NCI-H1930 (cell line): ENCODE measurements at places on chromosomes 5 and 9.

DNA sequence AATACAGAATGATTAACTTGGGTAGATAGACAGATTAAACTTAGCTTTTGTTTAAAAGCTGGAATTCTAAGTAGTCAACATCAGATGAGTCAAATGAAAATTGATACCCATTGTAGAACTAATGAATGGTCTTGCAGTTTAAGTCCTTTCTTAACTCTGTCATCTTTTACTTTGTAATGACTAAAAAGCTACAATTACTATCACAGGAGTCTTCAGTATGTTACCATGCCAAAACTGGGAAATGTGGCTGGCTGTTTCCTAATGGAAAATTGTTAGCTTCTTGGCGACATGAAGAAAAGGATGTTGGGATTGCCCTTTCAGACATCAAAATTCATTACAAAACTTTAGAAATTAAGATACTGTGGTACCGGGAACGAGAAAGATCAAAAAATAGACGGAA is 20.2 kb upstream of the ANXA1 start:
- no peak for DNase-seq

DNA sequence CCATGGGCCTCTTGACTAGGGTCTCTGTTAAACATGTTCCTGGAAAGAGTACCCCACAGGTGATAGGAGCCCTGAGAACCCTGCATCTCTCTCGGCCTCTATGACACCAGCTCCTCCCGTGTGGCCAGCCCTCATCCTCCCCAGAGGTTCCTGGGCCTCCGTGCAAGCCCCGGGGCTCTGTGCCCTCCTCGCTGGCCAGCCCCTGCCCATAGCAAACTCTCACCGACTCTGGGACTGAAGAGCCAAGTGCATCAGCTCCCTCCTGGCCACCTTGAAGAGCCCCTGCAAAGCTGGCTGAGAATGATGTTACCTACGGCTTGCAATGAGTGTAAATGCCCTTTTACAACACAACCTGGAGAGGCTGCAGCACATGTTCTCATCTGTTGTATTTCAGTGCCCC is 224.4 kb downstream of the ROR2 start:
- DNase-seq, result no peak

DNA sequence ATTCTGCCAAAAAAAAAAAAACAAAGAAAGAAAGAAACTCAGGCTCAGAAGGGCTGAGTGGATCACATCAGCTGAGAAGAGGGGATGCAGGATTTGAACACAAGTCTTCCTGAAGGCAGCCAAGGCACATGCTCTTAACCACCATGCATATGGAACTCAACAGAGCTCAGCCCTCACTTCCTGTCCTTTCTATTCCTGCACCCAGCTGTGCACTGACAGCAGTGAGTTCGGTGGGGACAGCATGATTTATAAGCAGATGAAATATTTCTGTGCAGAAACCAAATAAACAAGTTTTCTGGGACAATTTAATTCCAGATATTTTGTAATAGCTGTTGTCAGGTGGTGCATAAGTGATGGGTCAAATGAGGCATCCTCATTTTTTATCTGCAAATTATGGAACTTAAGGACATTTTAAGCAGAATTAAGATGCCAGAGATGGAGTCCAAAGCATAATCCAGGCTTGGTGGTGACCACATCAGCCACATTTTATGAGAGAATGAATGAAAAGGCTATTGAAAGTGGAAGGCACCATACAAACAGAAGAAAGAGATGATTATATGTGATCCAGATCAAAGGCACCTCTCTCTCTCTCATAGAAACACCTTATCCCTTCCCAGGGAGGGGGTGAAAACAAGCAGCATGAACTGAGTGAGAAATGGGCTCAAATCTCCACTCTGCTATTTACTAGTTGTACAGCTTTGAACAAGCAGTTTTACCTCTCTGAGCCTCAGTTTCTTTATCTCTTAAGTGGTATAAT is 303.6 kb upstream of the MSX2 start:
- no peak for DNase-seq

GRCh38 chr5:10704949-10705621 is 55.9 kb downstream of the DAP start:
- no peak for DNase-seq

DNA sequence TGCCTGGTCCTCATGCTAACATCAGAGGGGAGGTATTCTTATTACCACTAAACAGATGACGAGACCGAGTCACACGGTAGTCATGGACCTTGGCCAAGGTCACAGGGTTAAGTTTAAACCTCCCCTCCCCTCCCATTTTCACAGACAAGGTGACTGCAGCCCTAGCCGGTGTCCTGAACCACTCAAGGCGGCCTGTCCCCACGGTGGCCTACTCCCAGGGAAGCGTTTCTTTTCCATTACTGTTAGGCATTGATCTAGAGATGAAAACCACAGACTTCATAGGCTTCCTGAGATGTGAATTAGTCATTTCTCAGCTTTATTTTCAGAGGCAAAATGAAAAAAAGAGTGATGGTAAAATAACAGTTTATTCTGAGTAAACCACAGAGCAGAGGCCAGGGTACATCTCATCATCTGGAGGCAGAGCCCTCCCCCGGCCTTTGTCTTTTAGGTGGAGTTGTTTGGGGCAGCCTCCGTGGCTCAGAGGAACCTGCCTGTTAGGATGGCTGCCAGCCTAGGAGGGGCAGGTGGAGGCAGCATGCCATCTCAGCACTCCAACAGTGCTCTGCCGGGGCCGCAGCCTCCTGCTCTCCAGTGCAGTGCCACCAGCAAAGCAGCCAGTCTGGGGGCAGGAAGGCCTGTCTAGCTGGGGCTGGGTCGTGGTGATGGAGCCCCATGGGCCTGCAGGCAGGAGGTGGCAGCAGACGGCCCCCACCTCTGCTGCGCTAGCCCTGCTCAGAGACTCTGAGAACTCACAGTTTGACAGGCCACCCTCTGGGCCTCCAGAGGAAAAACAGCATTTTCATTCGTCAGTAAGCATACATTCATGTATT is 71.2 kb downstream of the RAPGEF1 start:
- no peak for DNase-seq

- DNase-seq, result no peak
These were observed 28.7 kb downstream of the CDKN2A start for GRCh38 chr9:21965401-21965951.

- DNase-seq, result no peak
These were observed 387.1 kb downstream of the PDE4D start for GRCh38 chr5:59506285-59506877.

DNA sequence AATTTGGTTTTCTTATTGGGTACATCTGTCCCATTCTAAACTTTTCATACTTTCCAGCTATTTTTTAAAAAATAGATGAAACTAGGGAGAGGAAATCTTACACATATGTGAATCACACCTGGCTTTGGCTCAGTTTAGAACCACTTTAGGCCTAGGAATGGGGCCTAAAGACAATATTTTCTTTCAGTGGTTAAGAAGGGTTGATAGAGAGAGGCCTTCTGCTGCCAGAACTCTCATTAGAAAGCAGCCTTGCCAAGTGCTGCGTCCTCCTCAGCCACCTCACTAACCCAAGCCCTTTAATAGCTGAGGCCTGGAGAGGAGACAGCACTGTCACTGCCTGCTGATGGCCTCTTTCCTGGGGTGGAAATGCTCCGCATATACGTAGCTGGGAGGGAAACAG is 167.5 kb downstream of the SAXO1 start:
- DNase-seq, result no peak

GRCh38 chr9:79571309-79572031 is at the start of gene TLE4:
Gene TLE4 (plus strand): TSS chr9:79571965. CDS start chr9:79572791, 826 bp downstream.
- DNase-seq, result peak; percentile 99

DNA sequence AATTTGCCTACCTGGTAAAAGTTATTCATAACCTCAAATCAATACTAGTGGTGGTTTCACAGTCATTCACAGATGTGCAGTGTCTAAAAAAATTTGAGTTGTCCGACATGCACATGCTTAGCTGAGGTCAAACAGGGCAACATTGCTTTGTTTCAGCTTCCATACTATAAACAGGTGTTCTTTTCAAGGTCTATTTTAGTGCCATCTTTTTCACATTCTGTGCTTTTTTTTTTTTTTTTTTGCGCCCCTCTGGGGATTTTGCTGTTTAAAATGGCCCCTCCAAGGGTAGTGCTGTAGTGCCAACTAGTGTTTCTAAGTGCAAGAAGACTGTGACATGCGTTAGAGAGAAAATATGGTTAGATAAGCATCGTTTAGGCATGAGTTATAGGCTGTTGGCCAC is 14.5 kb downstream of the PHAX start:
- no peak for DNase-seq

DNA sequence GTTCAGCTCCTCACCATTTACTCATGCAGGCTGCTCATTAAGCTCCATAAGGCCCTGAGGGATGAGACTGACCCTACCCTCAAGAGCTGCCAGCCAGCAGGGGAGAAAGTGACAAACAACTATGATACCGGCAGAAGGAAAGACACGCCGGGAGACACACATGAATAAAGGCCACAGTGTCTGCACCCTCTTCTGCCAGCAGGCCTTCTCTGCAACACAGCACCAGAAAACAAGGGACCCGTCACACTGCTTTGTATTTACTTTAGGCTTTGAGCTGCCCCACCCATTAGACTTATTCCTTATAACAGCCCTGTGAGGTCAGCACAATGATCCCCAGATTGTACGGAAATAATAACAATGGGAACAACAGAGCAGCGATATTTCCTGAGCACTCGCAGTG is 7.2 kb downstream of the GABBR2 start:
- no peak for DNase-seq

DNA sequence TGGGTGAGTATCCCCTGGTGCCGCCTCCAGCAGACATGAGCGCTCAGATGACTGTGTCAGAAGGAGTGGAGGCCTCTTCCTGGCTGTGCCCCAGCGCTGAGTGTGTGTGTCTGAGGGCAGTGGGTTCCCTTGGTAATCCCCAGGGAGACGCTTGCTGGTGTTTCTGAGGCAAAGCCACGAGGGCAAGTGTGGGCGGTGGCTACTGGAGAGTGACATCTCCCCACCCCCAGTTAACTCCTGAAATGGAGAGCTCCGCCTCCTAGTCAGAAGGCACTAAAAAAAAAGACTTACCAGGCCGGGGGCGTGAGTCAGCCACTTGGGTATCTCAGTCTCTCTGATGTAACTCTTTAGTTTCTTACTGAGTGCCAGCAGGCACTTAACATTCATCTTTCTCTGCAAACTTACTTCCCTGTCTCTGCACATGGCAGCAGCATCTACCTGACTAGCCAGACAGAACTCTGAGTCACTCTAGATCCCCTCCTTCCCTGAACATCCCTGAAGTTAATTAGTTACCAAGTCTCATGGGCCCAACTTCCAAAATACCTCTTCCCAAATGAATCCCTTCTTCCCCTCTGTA is 19.3 kb downstream of the ORM2 start:
- no peak for DNase-seq

DNA sequence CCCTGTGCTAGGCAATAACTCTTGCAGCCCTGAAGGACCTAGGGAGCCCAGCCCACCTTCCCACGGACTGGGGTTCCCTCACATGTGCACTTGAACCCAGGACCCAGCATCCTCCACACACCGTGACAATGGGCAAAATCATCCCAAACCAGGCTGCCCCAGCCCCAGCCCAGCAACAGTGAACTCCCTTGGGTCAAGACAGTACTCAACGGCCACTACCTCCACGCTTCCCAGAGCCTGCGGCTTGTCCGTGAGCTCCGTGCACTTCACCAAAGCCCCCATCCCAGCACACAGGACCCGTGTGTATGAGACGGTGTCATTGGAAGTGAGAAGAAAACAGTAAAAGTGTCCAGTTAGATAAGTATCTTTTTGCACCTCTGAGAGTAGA is 55.8 kb downstream of the IPPK start:
- no peak for DNase-seq

DNA sequence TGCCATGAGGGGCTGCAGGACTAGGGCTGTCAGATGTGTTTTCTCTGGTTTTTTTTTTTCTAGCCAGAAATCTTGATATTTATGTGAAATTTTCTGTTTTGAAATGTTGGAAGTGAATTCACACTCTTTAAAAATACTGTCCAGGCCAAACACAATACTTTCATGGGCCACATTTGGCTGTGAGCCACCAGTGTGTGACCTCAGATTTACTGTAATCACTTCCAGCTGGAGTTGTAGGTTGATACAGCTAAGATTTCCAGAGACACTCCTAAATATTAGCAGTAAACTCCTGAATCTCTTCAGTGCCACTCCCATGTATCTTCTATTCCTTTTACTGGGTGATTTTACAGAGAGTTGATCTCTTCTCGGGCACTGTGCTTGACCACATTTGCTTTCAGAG is 92.2 kb upstream of the CKMT2 start:
- DNase-seq, result no peak

GRCh38 chr9:74557571-74557970 is 60.4 kb downstream of the RORB start:
- DNase-seq, result no peak

- no peak for DNase-seq
These were observed 11.4 kb upstream of the LECT2 start for GRCh38 chr5:135966165-135966564.

- DNase-seq, result no peak
These were observed 11.1 kb upstream of the MED27 start for GRCh38 chr9:132090771-132091170.

DNA sequence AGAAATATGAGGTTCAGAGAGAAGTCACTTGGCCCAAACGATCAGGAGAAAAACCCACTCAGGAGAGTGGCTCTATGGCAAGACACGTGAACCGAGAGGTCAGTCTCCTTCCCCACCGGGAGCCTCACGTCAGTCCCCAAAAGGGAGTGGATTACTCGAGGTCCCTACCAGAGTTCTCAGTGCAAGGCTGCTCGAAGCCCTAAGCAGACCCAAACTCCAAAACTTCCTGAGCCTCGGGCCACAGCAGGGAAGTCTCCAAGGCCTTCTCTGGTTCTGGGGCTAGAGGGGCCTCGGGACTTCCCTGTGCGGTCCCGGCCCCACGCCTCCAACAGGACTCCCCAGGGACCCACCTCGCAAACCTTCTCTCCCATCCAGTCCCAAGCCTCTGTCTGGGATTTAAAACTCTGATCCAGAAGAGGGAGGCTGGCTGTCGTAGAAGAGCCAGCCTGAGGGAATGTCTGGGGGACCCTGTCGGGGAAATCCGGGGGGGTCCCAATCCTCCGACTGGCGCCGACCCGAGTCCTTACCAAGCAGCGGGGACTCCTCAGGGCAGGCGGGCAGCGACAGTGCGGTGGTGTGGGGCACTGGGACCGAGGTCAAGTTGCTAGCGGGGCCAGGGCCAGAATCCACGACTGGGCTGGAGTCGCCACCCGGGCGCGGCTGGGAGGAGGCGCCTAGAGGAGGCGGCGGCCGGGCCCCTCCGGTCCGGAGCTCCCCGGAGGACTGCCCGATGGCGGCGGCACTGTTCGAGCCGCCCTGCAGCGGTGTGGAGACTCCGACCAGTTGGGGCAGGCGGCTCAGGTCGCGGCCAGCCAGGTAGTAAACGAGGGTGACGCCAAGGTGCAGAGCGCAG is 679 bp downstream of the B4GALT1 start:
- no peak for DNase-seq

- DNase-seq, result no peak
These were observed 49.2 kb upstream of the CTNNAL1 start for GRCh38 chr9:109062543-109062942.

DNA sequence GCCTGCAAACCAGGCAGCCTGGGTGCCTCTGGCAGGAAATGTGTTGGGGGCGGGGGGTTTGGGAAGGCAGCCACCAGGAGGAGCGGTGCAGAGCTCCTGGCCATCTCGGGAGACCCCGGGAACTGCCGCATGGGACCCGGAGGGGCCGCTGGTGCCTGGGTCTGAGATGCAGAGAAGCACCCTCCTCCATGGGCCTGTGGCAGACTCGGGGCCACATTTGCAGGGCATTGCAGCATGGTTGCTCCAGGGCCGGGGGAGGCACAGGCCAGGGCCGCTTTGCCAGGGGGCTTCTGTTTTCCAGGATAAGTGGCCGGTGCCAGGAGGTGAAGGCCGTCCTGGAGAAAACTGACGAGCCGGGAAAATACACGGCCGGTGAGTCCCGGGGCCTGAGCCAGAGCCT is 1.7 kb downstream of the LCN1 start:
- DNase-seq, result no peak

- no peak for DNase-seq
These were observed 109.7 kb upstream of the IER5L start for GRCh38 chr9:129287619-129288305.

GRCh38 chr5:9661316-9662015 is 31.3 kb upstream of the TAS2R1 start:
- DNase-seq, result no peak
